ENCODE measurements at places on chromosomes 1 and 21. TPM values are rescaled to one million over a fixed set of nuclear protein-coding genes. Genes with fewer than 3 reads are reported as not detected.

The SPEN gene
- total RNA-seq: 80.2 TPM

The C1orf105 gene
- total RNA-seq: not detected

The NTMT2 gene
- not detected for total RNA-seq

The PRR9 gene
- 0.20 TPM for total RNA-seq

The SHCBP1L gene
- total RNA-seq: not detected

The ACKR1 gene
- 0.58 TPM for total RNA-seq

The FCGR1A gene
- total RNA-seq: not detected

The LDLRAD2 gene
- not detected for total RNA-seq

The SMIM12 gene
- total RNA-seq: 71.4 TPM

The GSTM4 gene
- total RNA-seq: 38.8 TPM

The CRNN gene
- total RNA-seq: not detected

The FMOD gene
- 0.13 TPM for total RNA-seq

The L1TD1 gene
- 0.09 TPM for total RNA-seq

The CBR3 gene
- total RNA-seq: not detected

The C1orf216 gene
- 15.1 TPM for total RNA-seq

The SLC26A9 gene
- total RNA-seq: not detected

The PLEKHN1 gene
- total RNA-seq: 1.5 TPM

The BRINP3 gene
- 0.31 TPM for total RNA-seq

The GPR37L1 gene
- total RNA-seq: not detected
